ENCODE measurements at places on chromosomes 16 and 17.

GRCh38 chr16:72470541-72470940 lies 298.6 kb upstream of the PMFBP1 start:
- no peak for ATAC-seq

DNA sequence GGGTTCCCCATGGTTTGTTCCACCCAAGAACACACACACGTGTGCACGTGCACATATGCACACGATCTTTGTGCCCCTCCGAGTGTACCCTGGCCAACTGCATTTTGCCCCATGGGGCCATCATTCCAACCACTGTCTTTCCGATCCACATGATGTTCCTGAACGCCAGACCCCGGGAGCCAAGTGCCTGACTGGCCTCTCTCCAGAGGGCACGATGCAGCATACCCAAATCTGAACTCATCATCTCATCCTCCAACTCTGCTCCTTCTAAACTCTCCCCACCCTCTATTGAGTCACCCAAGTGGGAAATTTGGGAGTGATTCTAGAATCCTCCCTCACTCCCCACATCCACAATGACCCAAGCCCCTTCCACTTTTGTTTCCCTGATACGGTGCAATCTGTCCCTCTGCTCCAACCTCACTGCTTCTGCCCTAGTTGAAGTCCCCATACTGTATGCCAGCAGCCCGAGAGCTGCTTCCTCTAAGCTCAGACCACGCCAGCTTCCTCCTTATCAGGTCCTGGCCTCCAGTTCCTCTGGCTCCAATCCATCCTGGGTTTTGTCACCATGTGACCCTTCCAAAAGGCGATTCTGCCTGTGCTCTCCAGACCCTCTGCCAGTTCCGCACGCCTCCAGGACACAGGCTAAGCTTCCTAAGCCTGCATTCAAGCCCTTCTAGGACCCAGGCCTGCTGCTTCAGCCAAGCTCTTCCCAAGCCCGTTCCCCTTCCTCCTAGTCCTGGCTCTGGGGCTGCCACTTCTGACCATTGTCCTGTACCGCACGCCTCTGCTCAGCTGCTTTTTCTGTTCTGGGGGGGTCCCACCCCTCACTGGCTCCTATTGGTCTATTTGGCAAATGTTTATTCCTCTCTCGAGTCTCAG lies 10.1 kb upstream of the TMEM208 start:
- ATAC-seq = peak; percentile 13

DNA sequence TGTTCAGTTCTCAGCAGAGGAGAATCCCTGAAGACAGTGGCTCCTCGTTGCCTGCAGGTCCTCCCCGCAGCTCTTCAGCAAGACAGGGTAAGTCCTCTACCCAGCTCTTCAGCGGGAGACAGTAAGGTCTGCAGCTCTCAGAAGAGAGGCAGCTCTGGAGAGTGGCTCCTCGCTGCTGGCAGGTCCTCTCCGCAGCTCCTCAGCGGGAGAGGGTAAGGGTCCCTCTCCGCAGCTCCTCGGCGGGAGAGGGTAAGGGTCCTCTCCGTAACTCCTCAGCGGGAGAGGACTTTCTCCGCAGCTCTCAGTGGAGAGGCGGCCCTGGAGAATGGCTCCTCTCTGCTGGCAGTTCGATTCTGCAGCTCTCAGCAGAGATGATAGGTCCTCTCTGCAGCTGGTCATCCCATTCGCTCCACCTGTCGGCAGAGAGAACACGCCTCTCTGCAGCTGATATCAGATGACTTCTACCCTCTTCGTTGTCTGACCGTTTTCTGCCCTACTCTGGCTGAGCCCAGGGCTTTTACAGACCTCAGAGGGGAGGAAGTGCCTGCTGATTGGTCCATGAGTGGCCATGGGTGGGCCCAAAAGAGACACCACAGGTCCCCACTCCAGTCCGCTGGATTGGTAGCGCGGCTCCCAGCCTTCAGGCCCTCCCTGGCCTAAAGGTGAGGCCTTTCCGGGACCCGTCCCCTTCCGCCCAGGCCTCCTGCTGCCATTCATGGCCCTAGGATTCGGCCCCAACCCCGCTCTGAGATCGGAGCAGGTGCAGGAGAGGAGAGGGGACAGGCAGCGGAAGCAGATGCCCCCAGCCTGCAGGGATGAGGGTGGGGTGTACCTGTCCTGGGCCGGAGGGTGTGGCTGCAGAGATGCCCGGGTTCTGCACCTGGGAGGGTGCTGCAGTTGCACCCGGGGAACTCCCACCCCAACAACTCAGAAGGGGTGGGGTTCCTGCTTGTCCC lies 11.9 kb upstream of the SHCBP1 start:
- ATAC-seq = no peak

DNA sequence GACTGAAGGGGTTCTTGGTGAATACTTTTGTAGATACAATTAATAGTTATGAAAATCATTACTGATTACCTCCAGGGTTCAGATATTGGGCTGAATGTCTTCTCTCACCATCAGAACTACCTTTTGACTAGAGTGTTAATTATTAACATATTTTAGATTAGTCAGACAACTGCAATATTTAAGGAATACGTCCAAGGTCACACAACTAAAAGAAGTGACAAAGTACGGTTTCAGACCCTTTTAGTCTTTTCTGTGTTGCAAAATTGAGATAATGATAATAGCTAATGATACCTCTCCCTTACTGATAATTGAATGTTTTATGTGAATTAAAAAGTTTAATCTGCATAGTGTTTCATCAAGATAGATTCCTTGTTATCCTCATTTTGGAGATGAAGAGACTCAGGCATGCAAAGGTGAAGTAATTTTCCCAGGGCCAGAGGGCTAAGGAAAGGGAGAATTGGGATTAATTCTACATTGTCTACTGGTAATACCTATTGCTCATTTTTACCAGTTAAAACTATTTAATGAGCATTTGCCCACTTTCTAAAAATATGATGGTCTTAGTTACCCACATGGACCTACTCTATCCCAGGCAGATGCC lies 107.3 kb downstream of the WWOX start:
- ATAC-seq = no peak

GRCh38 chr17:79065105-79065670 lies 9.4 kb upstream of the ENGASE start:
- peak; percentile 71 for ATAC-seq

DNA sequence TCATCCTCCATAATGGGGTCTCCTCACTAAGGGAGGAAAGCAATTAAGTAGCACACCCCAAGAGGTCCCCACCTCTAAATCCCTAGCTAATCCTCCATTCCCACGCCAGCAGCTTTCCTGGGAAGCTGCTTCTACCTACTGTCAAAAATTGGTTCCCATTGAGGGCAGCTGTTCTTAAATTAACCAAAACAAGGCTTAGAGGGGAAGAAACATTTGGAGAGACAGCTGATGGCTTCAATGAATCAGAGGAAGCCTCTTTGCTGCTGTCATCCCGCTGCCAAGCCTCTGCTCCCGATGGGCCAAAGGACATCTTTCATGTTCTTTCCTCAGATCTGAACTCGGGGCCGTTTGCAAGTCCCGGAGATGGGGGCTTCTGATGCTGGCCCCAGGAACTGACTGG lies 26.6 kb downstream of the AIPL1 start:
- no peak for ATAC-seq

DNA sequence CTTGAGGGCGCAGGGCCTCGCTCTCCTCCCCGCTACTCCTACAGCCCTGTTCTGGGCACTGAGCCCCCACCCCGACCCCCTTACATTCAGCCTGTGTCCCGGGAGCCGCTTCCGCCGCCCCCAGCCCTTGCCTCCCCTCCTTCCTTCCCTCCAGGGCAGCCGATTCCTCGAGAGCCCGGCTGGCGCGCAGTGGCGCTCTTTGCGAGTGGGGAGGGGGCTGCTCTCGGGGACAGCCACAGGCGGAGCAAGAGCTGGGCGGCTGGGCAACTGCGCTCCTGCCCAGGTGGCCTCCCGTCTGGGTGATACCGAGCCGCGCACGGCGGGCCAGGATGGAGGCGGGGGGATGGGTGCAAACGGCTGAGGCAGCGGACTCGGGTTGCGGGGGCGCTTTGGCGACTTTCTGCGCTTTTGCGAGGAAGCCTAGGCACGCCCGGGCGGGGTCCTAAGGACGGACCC lies 1.2 kb downstream of the MMP15 start:
- no peak for ATAC-seq

GRCh38 chr17:33889040-33889439 lies 366.0 kb upstream of the CCL2 start:
- no peak for ATAC-seq

GRCh38 chr17:31856750-31857149 lies 2.3 kb downstream of the COPRS start:
- ATAC-seq = no peak

DNA sequence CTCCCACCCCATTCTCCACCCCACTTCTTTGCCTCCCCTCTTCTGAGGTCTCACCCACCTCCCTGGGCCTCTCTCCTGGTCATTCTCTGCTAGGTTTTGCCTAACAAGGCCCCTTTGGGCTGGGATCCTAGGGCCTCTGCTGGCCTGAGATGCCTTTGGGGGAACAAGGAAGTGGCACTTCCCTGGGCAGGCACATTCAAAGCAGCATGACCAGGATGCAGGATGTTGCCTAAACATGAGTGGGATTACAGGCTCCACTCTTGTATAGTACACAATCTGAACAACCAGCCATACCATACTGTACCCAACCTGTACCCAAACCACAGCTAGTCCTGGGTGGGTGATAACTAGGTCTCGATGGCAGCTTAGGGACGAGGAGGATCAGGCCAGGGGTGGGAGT lies 9.0 kb downstream of the GALK1 start:
- no peak for ATAC-seq

GRCh38 chr17:28967221-28968135 lies 16.2 kb upstream of the PHF12 start:
- no peak for ATAC-seq

- peak; percentile 41 for ATAC-seq
Observed at GRCh38 chr16:4987580-4988374, 29.6 kb downstream of the SEC14L5 start.

DNA sequence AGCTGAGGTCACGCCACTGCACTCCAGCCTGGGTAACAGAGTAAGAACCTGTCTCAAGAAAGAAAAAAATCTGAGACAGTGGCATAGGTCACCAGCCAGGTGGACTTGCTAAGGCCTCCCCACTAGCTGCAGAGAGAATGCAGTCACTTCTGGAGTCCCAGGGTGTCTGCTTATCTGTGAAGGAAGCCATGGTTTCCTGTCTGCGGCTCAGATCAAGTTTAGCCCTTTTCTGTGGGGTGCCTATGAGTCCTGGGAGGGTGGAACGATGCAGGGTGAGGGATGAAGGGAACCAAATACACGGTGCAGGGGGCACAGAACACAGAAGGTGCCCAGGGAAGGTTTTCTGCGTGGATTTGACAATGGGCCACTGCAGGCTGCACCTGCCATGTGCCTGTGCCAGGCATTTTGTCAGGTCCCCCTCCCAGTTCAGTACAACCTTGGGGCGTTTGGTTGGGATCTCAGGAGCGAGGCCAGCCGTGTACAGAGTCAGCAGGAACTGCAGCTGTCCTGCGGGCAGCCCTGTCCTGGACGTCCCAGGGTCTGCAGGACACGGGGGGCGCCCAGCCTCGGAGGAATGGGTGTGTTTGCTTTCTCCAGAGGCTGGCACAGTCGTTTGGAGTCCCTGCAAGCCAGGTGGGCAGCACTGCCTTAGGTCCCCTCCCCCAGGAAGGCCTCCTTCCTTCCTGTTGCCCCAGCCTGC lies 41.8 kb downstream of the RAB11FIP4 start:
- ATAC-seq = no peak

DNA sequence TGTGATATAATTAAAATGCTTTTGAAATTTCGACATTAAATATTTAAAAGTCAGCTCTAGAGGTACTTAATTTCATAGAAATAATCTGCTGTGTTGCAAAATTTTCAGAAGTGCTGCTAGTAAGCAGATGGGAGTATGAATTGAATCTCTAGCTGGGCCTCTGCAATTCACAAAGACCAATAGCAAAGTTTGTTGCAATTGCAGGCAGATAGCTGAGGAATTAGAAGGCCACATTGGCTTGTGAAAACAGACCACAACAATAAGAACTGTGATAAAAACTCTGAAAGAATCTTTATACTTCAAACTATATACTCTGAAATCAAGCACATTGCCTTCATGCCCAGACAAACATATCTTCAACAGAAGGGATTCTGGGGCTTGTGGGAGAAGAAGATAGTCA lies 636.3 kb upstream of the SOX9 start:
- ATAC-seq = no peak

DNA sequence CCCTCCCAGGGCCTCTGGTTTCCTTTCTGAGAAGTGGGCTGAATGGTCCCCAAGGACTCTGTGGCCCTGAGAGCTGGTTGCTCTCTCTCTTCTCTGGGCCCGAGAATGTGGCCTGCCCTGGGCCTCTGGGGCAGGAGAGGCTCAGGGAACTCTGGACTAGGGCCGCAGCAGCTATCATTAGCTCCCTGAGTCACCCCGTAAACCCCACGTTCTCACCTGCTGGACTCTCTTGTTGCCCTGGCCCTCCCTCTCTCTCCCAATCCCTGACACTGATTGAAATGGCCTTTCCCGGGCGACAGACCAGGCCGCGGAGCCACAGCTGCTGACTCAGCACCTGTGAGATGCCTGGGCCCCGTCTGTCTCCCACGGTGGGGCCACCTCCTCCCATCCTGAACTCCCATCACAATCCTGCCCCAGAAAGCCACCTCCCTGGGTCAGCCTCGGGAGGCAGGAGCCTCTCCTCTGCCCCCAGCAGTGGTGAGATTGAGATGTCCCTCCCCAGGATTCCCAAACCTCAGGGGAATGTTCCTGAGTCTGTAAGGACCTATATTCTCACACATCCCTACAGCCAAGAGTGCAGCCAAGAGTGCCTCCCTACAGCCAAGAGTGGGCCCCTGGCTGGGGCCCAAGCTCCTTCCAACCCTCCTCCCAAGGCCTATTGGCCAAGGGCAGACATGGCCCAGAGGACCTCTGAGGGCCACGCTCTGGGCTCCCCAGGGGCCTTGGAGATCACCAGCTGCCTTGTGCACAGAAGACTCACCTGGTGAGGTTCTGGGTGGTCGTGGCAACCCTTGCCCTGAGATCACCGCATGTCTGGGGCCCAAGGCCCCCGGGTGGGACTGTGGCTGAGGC lies 470 bp downstream of the TRPV3 start:
- ATAC-seq = no peak

DNA sequence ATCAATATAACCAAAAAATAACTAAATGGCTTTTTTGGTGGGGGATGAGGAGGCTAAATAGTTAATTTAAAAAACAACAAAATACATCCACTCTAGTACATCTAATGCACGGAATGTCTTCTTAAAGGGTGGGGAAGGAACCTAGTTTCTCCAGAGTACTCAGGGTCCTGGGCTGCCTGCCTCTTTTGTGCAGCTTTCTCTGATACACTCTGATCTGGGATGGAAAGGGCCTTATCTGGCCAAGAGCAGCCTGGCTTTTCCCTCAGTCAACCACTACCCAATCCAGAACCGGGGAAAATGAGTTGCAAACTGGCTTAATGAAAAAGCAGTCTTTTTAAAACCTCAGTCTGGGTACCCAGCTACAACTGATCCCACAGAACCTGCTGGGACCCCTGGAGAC lies 42.9 kb downstream of the DCUN1D3 start:
- no peak for ATAC-seq

GRCh38 chr16:31436221-31437045 lies 6.2 kb downstream of the ZNF843 start:
- ATAC-seq = no peak

- no peak for ATAC-seq
Observed at GRCh38 chr16:63816276-63816675, 1305.6 kb downstream of the CDH11 start.

DNA sequence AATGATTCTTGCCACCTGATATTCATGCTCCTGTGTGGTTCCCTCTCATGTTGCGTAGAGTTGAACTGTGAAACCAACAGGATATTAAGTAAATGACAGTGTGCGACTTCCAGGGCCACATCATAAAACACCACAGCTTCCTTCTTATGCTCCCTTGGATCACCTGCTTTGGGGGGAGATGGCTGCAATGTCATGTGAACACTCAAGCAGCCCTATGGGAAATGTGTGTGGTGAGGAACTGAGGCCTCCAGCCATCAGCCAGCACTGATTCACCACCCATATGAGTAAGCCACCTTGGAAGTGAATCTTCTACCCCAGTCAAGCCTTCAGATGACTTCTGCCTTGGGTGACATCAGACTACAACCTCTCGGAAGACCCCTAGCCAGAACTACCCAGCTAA lies 427.5 kb downstream of the UTP18 start:
- ATAC-seq = no peak
